ENCODE measurements at places on chromosomes 11 and 22. TPM values are rescaled to one million over a fixed set of nuclear protein-coding genes. Genes with fewer than 3 reads are reported as not detected.

Gene HPX
- 2.1 TPM for total RNA-seq

Gene SYT7
- total RNA-seq: not detected

Gene TRIM48
- total RNA-seq: not detected

GRCh38 chr11:18259259-18259658, 6.8 kb upstream of the SAA1 start:
- peaks cover 8% of the 10 kb centered on the region for H3K4me1 ChIP-seq
- H3K27me3 ChIP-seq: no peaks in the 10 kb centered on the region
- no peak for DNase-seq
- H3K36me3 ChIP-seq: no peaks in the 10 kb centered on the region
- no peak overlapping the region for H3K4me3 ChIP-seq
- no peak overlapping the region for H3K27ac ChIP-seq

GRCh38 chr11:13480198-13480597, 15.6 kb downstream of the PTH start:
- H3K27ac ChIP-seq: no peak overlapping the region
- no peak overlapping the region for H3K4me3 ChIP-seq
- H3K27me3 ChIP-seq: no peaks in the 10 kb centered on the region
- no peaks in the 10 kb centered on the region for H3K4me1 ChIP-seq
- no peaks in the 10 kb centered on the region for H3K36me3 ChIP-seq

GRCh38 chr11:59641156-59641555, 25.6 kb upstream of the OSBP start:
- H3K27me3 ChIP-seq: no peaks in the 10 kb centered on the region
- DNase-seq: no peak
- H3K27ac ChIP-seq: no peak overlapping the region
- H3K36me3 ChIP-seq: peaks cover 26% of the 10 kb centered on the region

- H3K36me3 ChIP-seq: no peaks in the 10 kb centered on the region
- H3K27ac ChIP-seq: no peak overlapping the region
- no peak overlapping the region for H3K4me3 ChIP-seq
- no peaks in the 10 kb centered on the region for H3K4me1 ChIP-seq
- no peak for DNase-seq
Observed at GRCh38 chr22:49517667-49518185, 309.9 kb downstream of the BRD1 start.

- peaks cover 16% of the 10 kb centered on the region for H3K4me1 ChIP-seq
- DNase-seq: no peak
- H3K27me3 ChIP-seq: no peaks in the 10 kb centered on the region
- no peak overlapping the region for H3K4me3 ChIP-seq
Observed at GRCh38 chr22:38267086-38267485, 5.7 kb downstream of the TMEM184B start.

Data from GM12878 (cell line).